ENCODE measurements at places on chromosomes 1 and 21. TPM values are rescaled to one million over a fixed set of nuclear protein-coding genes. Genes with fewer than 3 reads are reported as not detected.

Gene RGS2
- polyA plus RNA-seq: 630 TPM

Gene NLRP3
- polyA plus RNA-seq: 3.9 TPM

Gene KIRREL1
- 41.1 TPM for polyA plus RNA-seq

Gene RNU1-4
- not detected for polyA plus RNA-seq

Gene ZNF593OS
- 0.32 TPM for polyA plus RNA-seq

Gene CAPZB
- polyA plus RNA-seq: 69.7 TPM

Gene SLC6A17
- polyA plus RNA-seq: 0.91 TPM

Gene NTMT2
- polyA plus RNA-seq: not detected

Gene SH2D5
- polyA plus RNA-seq: 0.03 TPM

Gene FLG2
- not detected for polyA plus RNA-seq

Gene LCE3E
- polyA plus RNA-seq: not detected

Gene RIIAD1
- not detected for polyA plus RNA-seq

Gene FCRL4
- polyA plus RNA-seq: not detected

Gene EGLN1
- 13.1 TPM for polyA plus RNA-seq

Gene NBPF6
- not detected for polyA plus RNA-seq

Gene CRNN
- 5.0 TPM for polyA plus RNA-seq

Measured in adipose tissue (tissue), 3 donors.